ENCODE measurements at places on chromosomes 3 and 15.

DNA sequence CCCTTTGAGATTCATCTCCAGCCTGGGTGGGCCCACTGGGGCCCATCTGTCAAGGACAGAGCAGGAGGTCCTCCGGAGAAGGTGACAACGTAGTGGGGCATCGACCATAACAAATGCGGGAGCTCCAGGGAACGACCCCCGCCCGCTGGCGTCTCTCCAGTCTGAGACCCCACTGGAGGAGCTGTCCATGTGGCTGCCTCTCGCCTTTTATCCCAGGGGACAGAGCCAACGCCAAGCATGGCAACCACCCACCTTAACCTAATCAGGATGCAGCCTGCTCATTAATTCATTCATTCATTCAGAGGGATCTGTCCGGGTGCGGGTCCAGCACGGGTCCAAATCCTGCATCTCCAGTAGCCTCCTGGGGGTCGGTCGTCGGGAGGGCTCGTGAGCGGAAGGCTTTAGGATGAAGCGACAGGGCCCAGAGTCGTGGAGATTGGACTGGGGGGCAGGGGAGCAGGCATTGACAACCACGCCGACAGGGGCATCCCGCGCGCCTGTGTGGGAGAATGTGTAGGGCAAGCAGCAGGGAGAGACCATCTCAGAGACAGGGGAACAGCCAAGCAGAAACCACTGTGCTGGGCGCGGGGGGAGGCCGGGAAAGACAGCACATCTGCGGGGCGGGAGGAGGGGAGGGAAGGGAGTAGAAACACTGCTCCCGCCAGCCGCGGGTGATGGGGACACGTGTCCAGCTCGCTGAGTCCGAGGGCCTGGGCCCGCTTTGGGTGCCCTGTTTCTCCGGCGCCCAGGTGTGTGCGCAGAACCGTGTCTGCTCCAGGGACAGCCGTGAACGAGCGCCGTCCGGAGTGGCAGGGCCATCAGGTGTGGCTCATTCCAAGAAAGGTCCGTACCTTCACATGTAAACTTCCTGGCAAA is 1.9 kb downstream of the PIGZ start:
- no peak for DNase-seq

GRCh38 chr3:182583545-182583944 is 209.8 kb upstream of the ATP11B start:
- DNase-seq, result no peak

- no peak for DNase-seq
Observed at GRCh38 chr3:133452641-133453319, 52.9 kb downstream of the BFSP2 start.

- no peak for DNase-seq
Observed at GRCh38 chr3:33874815-33875214, 76.4 kb downstream of the PDCD6IP start.

DNA sequence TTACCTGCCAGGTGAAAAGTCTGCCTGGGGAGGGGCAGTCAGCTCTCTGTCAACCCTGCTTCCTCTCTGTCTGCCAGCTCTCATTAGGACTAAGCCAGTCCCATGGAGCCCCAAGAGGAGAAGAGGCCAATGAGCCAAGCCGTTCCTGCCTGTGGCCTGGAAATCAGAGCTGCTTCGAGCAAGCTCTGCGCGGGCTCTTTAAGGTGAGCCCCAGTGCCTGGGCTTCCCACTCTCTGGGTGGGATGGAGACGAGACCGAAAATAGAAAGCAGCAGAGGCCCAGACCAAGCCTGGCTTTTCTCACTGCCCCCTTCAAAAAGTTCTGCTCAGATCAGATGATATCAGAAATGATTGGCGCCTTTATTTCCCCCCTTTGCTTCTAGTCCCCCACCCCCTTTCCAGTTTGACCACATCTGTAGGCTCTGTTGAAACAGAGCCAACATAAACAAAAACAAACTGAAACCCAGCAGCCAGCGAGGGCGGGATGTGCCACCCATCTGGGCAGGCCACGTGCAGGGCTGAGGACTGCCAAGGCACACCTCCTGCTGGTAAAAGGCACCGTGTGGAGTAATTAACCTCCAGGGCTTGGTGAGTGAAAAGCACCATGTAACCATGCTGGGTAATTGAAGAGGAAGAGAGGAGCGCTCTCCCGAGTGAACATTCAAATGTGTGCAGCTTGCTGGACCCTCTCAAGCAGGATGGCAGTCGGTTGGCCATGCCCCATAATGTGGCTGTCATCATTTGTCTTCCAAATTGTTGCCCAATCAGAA is 471.0 kb upstream of the PROK2 start:
- DNase-seq, result peak; percentile 75

- no peak for DNase-seq
Observed at GRCh38 chr3:143736205-143736997, 111.9 kb downstream of the SLC9A9 start.

DNA sequence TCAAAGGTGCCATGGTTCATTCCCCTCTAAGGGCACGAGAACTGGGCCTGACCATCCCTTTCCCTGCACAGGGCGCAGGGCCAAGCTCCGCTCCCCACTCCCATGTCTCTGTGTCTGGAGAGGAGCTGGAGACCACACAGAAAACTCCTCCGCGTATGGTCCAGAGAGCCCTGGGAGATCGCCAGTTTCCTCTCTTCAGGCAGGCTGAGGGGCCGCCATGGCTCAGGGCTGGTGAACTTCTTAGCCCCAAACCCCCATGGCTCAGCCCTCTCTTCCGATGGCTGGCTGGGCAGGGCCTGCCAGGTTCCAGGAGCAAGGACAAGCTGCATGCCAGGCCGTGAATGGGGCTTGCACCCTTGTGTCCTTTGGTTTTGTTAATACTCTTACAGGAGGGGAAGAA is 52.9 kb downstream of the EXOG start:
- no peak for DNase-seq

DNA sequence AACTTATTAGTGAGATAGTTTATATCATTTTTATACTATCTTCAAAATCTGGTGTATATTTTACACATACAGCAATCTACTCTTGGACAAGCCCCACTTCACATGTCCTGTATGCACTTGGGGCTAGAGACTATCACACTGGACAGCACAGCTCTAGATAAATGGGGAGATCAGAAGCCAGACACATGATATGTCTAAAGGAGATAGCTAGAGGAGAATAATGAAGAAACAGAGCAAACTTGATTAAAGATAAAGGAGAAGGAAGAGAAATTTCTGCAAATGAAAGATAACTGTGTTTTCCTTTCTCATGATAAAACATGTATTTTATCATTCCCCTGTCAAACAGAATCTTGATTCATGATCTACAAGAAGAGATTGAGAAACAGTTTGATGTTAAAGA is 13.0 kb downstream of the CPA3 start:
- DNase-seq, result no peak

GRCh38 chr3:15610082-15610759 is 8.7 kb downstream of the BTD start:
- no peak for DNase-seq

GRCh38 chr3:53941950-53942349 is 50.3 kb upstream of the SELENOK start:
- DNase-seq, result no peak

DNA sequence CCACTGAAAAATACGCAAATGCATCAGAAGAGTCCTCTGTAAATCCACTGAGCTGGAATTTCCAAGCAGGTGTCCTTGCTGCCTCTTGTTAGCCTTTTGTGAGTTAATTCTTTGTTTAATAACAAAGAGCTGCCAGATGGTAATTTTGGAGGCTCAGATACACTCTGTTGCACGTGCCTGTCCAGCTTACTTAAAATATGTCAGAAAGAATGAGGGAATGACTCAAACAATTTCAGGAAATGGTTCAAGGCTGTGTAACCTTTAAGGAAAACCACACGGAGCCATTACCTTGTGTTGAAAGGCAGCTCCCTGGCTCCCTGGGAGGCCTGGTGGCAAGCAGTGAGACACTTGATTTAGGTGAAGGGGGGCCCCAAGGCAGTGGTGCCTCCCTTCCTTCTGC is 302.2 kb upstream of the CTDSPL start:
- DNase-seq, result no peak

GRCh38 chr3:11134794-11135193 is 19.5 kb upstream of the HRH1 start:
- no peak for DNase-seq

- no peak for DNase-seq
Observed at GRCh38 chr3:61414456-61414855, 146.9 kb upstream of the PTPRG start.

- no peak for DNase-seq
Observed at GRCh38 chr3:4897765-4898453, 81.3 kb upstream of the BHLHE40 start.

DNA sequence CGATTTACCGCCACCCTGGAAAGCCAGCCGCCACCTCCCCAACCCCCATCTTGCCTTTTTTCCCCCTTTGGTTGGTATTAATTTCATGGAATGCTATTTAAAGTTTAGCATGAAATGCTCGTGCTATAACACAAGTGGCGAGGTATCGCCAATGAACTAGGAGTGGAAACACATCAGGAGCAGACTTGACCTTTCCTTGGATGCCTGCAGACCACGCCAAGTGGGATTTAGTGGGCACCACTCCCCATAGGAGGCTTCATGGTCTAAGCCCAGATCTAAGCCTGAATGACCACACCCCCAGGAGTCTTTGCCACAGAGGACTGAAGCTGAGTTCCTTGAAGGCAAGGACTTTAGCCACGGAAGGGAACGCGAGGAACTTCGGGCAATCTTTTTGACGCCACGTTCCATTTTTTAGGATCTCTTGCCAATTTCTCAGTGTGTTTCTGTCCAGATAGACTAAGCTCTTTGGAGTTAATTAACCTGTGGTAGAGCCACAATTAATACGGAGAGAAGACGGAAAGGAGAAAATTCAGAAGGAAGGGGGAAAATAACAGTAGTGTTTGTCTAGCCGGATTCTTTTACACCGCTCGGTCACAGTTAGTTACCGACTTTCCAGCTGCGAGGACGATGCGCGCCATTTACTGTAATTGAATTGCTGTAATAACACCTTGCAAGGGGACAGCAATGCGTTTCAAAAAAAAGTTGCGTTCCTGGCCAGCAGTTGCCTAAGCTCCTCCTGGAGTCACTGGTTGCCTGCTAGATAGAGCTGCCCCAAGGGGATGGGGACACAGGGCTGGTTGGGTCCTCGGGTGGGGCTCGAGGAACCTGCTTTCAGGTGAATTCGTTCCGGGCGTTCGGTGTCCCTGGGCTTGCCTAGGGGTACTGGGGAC is 37.1 kb downstream of the NR2F2 start:
- no peak for DNase-seq

GRCh38 chr15:70037292-70037640 is 60.5 kb downstream of the TLE3 start:
- no peak for DNase-seq

- peak; percentile 87 for DNase-seq
Observed at GRCh38 chr3:168581771-168582225, 486.1 kb upstream of the GOLIM4 start.

GRCh38 chr3:170907637-170908234 is 701 bp downstream of the EIF5A2 start:
- peak; percentile 9 for DNase-seq

- DNase-seq, result peak; percentile 58
Observed at GRCh38 chr3:149085828-149086231, 503 bp downstream of the HLTF start.

DNA sequence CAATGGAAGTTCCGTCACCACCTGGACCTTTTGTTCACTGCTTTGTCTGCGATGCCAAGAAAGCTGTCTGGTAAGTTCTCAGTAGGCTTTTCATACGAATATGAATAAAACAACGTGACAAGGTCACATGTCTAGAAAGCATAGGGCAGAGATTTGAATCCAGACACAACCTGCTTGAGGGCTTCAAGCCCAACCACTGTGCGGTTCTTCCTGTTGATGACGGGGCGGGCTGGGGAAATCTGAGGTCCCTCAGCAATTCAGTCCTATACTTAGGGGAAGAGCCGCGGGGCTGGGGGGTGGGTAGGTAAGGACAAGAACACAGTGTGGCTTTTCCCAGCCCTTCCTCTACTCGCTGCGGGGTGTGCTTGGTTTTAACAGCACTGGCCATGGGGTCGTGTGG is 32.4 kb upstream of the SMAD3 start:
- DNase-seq, result no peak

DNA sequence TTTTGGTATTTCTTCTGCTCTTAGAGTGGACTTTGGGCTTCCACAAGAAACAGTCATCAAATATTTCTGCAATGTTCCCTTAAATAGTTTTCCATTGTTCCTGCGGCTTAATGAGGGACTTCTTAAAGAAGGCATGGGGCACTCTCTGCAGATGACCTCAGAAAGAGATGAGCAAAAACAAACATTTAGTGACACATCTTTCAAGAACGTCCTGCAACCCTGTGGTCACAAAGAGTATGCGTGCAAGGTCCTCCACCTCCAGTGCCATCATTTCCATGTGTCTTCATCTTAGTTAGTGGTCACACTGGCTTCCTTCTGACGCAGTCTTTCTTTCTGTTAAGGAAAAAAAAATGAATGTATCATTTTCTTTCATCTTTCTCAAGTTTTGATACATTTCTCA is 56.2 kb downstream of the GREM1 start:
- no peak for DNase-seq

DNA sequence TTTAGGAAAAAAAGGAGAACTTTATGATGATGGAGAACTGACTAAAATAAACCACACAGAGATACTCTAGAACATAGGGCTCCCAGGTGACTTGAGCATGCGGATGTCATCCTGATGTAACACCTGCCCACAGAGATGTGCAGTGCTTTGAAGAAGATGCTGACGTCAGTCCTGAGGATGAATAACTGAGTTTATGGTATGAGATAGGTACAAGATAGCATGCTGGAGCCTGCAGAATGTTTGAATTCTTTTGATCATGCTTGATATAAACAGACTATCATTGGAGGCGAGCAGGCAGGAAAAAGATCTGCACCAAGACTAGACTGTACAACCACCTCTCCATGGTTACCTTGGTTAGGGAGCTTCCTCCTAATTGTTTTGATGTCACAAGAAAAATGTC is 12.4 kb downstream of the CCR4 start:
- DNase-seq, result no peak

DNA sequence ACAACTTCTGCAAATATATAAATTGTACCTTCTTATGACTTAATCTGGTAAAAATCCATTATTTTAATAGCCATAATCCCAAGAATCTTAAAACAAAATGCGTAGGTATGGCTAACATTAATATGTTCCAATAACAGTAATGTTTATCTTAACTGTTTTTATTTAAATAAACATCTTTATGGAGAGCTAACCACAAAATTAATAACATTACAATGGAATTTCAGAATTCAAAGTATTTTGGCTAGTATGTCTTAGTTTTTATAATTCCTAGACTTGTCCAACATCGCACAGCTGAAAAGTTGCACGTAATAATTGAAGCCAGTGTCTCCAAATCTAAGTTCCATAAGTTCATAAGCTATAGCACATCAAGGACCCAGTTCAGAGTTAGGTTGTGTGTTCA is 47.6 kb downstream of the ANKRD28 start:
- no peak for DNase-seq

- DNase-seq, result no peak
Observed at GRCh38 chr3:42537350-42537749, 34.9 kb downstream of the VIPR1 start.

DNA sequence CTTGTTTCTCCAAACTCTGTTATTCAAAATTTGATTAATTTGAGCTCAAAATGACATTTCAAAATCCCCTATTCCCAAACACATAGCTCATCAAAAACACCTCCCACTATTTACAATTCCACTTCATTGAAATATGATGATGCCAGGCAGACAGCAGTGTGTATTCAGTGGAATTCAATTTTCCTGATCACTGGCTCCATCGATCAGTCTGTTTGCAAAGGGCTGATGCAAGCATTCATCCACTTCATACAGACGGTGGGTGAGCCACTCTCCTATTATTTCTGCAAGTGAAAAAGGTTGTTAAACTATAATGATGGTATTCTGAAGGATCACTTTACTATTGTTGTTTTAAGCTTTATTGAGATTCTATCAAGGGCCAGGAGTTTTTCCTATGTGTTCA is 90.7 kb downstream of the RTP4 start:
- DNase-seq, result no peak

- DNase-seq, result no peak
Observed at GRCh38 chr15:64883100-64883581, 28.6 kb upstream of the ANKDD1A start.
